ENCODE measurements at places on chromosomes 16 and 17.
A peak's percentile ranks its signal among the peaks of the same experiment; 100 is the strongest.

DNA sequence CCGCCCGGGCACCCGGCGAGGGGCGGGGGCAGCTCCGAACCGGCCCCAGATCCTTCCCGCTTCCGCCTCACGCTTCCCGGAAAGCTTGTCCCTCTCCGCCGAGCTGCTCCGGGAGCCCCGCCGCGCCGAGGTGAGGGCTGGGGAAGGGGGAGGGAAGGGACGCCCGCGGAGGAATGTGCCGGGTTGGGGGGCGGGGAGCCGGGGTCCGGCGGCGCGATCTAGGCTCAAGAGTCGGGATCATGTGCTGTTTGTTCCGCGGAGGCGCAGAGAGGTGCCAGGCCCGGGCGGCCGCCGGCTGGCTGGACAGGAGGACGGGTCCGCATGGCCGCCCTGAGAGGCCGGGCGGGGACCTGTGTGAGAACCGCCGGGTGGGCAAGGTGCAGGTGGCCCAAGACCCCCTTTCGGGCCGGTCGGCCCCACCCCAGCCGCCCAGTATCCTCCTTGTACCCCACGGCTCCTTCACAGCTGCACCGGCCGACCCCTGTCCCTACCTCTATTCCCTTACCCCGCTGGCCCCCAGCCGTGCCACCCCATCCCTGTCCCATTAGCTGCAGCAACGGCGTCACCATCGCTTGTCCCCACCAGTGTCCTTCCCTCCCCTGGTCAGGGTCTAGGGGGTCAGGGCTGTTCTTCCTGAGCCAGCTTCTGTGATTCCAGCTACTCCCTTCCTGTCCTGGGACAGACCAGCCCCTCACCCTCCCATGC lies 429 bp downstream of the KIF1C start:
- peak; percentile 51 for DNase-seq

DNA sequence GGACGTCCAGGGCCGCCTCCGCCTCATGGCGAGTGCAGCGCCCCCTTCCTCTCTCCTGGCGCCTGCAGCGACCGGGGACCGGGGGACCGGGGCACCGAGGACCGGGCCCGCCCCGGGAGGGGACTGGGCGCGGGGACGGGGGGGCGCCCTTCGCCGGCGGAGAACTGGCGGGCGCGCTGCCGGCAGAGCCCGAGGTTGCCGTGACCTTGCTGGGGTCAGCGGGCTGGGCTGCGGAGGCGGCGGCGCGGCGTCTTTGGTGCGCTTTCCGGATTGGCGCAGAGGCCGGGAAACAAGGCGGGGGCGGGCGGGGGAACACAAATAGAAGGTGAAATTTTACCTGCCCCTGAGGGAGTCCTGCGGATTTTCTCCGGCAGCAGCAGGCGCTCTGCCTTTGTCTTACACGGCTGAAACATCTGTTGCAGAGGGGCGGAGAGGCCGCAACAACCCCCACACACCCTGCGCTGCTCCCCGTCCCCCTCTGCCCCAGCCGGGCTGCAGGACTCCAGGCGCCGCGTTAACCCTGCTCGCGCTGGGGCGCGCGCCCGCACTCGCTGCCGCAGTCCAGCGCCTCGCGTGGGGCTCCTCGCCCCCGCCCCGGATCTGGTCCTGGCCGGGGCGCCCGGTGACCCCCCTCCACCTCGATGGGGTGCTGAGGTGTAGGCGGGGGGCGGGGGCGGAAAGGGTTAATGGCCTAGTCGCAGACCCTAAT lies 53.5 kb downstream of the SREBF1 start:
- peak; percentile 49 for DNase-seq

DNA sequence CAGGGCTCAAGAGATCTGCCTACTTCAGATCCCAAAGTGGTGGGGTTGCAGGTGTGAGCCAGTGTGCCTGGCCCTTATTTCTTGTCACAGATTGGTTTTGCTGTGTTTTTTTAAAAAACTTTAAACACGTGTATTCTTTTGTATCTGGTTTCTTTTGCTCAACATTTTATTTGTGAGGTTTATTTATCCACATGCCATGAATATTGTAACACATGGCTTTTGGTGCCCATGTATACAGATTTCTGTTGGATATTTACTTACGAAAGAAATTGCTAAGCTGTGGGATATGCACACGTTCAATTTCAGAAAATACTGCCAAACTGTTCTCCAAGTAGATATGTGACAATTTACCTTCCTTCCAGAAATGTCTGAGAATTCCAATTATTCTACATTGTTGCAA lies 18.7 kb upstream of the IL34 start:
- DNase-seq = no peak

DNA sequence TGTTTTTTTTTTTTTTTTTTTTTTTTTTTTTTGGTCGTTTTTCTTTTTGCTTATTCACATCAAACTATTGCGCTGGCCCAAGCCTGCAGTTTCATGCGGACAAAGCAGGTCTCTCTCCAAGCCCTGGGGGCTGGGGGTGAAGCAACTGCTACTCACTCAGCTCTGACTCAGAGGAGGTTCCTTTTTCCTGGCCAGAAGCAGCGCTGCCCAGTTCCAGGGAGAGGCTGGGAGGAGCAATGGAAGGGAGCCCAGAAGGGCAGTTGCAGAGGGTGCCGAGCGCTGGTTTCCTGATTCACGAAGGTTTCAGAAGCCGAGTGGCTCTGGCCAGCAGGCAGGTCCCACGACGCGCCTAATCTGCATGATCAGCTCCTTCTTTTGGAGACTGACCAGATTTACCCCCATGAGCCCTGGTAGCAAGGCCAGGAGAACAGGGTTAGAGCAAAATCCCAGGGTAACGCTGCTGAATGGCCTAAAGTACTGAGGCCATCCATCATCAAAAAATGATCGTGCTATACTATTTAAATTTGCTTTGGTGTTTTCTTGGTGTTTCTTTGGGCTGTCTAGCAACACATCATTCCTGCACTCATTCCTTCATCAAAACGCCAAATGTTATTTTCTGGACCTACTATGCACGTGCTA lies 144.7 kb upstream of the SOX9 start:
- DNase-seq = peak; percentile 100

GRCh38 chr16:65212791-65213190 lies 90.9 kb upstream of the CDH11 start:
- DNase-seq = no peak

DNA sequence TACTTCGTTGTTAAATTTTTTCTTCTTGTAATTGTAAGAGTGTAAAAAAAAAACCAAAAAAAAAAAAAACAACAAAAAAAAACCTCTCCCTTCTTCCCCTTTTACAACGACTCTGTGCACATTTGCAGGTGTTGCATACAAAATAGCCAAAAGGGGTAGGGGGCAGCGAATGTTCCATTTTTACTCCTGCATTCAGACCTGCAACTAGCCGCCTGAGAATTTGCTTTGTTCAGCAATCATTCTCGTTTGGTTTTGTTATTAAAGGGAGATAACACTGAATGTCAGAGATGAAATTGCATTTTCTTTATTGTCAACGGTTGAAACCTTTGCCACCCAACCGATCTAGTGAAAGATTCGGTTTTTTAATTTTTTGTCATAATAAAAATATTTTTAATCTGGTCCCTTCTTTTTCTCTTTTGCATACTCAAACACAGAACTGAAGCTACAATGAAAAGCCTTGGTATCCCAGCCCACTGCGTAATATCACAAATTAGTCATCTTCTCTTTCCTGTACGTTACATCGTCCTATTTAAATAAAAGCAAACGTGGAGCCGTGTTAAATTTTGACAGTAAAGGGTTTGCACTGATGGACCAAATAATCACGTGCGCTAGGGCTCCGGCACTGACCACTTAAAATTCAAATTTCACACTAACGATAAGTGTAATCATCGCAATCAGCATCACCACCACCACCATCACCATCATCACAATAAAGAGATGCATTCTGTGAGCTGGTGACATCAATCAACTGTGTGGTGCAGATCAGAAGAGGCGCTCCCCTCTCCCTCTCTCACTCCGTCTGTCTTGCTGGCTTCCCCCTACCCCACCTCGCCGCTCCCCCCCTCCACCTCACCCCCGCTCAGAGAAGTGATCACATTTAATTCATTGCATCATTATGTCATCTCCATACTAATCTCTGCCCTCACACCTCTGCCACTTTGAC lies 406.2 kb upstream of the PSMD7 start:
- DNase-seq = no peak

Measured in ELR (cell line).